Left renal cortex interstitium (tissue), 4 donors: ENCODE measurements at places on chromosomes 7 and 10.

- no peak for DNase-seq
Measured at GRCh38 chr10:24882047-24882698, 70.2 kb downstream of the PRTFDC1 start.

DNA sequence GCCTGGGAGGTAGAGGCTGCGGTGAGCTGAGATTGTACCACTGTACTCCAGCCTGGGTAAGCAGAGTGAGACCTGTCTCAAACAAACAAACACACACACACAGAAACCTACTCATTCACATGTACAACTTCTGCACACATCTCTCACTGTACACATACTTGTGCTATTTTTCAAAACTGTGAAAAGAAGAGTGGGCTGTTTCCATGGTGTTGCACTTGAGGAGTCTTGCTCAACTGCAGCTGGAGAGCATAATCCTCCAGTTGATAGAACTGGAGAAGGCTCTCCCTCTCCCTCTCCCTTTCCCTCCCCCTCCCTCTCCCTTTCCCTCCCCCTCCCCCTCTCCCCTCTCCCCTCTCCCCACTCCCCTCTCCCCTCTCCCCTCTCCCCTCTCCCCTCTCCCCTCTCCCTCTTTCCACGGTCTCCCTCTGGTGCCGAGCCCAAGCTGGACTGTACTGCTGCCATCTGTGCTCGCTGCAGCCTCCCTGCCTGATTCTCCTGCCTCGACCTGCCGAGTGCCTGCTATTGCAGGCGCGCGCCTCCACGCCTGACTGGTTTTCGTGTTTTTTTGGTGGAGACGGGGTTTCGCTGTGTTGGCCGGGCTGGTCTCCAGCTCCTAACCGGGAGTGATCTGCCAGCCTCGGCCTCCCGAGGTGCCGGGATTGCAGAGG, 43.7 kb upstream of the DLD start:
- no peak for DNase-seq

- DNase-seq, result no peak
Measured at GRCh38 chr7:71266912-71267311, 135.0 kb downstream of the GALNT17 start.

DNA sequence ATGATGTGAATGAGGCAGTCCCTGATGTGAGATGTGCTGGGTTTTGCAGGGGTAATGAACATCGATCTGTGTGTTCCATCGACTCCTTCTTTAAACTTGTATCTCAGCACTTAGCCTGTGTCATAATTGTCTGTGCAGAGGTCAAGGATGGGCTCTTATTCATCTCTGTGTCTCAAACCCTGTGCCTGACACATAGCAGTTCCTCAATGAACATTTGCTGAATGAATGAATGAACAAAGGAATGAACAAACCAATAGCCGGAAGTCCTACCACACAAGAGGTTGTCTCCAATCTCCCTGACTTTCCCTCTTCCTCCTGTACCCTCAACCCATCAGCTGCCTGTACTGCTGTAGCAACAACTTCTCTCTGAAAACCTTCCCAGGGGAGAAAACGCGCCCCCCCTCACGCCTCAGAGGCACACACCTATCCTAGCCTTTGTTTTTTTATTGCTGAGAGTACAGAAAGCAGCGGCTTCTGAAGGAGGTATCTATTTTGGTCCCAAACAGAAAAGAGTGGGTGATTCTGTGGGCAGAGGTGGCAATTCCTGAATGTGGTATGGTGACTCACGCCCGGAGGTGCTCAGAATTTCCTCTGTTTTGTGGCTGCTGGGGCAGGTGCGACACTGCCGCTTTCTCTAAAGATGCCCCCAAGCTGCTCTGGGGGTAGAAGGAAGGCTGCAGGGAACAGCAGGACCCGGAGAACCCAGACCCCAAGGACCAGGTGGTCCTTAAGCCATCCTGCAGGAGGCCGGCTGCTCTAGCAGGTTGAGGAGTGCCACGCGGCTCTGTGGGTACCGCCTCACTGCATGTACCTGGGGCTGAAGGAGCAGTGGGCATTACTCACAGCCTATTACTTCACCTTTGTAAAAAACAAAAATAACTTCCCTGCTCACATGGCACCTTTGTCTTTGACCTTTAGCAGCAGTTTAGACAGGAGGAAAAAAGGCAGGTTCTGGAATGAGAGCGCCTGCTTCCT, 9.6 kb downstream of the IL2RA start:
- DNase-seq, result no peak

- no peak for DNase-seq
Measured at GRCh38 chr10:71133710-71134686, 78.4 kb upstream of the UNC5B start.

GRCh38 chr7:28955718-28956607, 2.2 kb downstream of the TRIL start:
- peak; percentile 72 for DNase-seq

GRCh38 chr7:32316839-32317238, 173.3 kb downstream of the LSM5 start:
- no peak for DNase-seq

DNA sequence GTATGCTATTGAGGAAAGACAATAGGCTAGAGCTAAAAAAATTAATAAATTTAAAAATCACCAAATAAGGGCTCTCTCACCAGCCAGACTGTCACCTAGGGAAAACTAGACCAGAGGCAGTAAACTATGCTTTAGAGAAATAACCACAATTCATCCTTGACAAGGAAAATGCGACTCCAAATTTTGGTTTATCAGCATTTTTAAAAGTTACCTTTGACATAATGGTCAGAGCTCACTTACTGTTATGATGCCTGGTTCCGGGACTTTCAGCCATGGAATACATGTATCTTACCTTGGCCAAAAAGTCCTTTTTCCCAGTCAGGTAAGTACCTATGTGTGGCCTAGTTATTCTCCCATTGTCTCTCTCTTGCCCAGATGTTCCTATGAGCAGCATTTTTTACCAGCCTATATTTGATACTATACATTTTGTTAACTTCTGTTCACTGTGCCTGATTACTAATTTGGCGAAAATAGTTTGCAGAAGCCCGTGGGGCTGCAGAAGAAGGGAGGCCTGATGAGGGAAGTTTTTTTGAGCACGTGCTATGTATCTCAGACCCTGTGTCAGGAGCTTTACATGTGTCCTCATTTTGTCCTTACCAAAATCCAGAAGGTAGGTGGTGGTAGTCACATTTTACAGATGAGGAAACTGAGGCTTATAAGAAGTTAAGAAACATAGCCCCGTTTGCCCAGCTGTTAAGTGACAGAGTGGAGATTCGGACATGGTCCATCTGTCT, 149.7 kb downstream of the CELF2 start:
- no peak for DNase-seq

DNA sequence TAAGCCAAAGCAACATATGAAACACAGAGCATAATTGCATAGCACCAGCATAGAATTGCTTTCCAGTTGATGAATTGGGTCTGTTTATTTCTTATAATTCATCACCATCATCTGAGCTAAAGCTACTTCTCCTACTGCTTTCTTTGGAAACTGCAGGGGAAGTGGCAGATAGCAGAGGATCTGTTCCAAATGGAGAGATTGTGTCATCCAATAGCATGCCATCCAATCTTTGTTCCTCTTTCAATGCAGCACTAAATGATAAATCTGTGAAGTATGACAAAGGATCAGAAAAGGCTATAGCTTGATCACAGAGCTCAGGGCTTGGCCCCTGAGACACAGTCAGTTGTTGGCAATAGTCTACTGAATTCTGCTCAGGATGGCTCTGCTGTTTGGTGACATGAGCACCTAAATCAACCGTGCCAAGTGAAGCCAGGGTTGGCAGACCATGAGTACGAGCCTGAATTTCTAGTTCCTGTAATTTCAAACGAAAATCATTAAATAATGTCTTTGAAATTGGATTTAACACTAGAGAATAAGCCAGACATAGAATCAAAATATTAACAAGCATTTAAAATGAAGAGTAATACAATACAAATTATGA, 90.0 kb downstream of the TFEC start:
- no peak for DNase-seq

- DNase-seq, result no peak
Measured at GRCh38 chr7:140267381-140268226, 90.8 kb upstream of the KDM7A start.

GRCh38 chr10:129021594-129022304, 445.3 kb upstream of the MGMT start:
- DNase-seq, result no peak

DNA sequence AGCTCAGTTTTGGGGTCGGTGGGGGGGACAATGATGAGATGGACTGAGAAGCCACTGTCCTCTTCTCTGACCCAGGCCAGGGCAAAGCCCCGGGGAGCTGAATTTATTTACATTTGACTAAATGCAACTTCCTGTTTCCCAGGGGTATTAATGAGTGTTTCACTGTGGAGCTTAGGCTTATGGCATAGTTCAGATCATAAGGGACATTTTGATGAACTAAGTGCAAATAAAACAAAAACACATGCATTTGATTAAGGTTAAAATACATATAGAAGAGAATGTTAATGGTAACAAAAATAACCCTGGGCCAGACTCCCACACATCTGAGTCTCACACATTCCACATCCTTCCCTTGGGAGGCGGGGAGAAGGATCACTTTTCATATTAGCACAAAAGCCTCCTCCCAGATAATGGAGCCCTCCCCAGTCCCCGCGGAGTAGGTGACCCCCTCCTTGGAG, 320.6 kb downstream of the FRMD4A start:
- DNase-seq, result no peak

GRCh38 chr10:76091926-76092325, 660.5 kb downstream of the LRMDA start:
- no peak for DNase-seq

DNA sequence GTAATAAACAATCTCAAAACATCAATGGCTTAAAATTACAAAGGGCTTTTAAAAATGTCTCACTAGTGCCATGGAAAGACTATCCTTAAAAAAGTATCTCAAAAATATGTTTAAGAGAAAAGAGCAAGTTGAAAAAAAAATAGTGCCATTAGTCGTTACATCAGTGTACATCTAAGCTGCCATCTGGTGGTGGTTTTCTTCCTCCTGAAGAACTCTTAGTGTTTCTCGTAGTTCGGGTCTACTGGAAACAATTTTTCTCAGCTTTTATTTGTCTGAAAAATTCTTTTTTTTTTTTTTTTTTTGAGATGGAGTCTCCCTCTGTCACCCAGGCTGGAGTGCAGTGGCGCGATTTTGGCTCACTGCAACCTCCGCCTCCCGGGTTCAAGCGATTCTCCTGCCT, 5.9 kb upstream of the GARIN1A start:
- DNase-seq, result no peak

GRCh38 chr10:52539463-52539862, 225.4 kb downstream of the DKK1 start:
- no peak for DNase-seq

DNA sequence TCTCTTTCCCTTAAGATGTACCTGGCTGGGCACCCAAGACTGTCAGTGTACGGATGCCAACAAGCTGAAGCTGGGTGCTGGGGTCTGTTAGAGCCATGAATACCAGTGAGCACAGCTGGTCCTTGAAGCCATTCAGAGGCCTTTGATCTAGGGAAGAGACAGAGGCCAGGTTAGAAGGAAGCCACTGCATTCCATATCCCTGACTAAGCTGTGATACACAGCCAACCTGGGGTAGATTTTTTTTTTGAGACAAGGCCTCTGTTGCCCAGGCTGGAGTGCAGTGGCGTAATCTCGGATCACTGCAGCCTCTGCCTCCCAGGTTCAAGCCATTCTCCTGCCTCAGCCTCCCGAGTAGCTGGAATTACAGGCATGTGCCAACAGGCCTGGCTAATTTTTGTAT, 20.8 kb downstream of the ZDHHC16 start:
- no peak for DNase-seq
